Urinary bladder (tissue), 4 donors: ENCODE measurements at places on chromosomes 1 and 21. TPM values are rescaled to one million over a fixed set of nuclear protein-coding genes. Genes with fewer than 3 reads are reported as not detected.

DNA sequence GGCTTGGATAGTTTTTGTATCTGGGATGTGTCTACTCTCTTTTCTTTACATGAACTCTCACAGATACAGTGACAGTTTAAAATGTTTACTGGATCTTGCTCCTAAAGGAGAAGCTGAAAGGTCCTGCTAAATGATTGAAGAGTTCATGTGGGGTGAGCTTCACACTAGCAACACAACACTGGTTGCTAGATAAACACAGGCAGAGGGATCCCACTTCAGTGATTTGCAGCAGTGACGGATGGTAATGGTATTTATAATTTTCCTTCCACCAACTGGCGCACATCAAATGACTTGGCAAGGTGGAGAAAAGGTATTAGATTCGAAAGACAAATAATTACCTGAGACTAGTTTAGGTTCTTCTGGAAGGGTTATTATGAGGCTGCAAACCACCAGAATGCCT is 270.2 kb downstream of the TBX15 start:
- no peak for DNase-seq

- DNase-seq: no peak
Observed at GRCh38 chr1:79660129-79660528, 653.6 kb upstream of the ADGRL4 start.

RHCE gene
- 0.85 TPM for total RNA-seq

DNA sequence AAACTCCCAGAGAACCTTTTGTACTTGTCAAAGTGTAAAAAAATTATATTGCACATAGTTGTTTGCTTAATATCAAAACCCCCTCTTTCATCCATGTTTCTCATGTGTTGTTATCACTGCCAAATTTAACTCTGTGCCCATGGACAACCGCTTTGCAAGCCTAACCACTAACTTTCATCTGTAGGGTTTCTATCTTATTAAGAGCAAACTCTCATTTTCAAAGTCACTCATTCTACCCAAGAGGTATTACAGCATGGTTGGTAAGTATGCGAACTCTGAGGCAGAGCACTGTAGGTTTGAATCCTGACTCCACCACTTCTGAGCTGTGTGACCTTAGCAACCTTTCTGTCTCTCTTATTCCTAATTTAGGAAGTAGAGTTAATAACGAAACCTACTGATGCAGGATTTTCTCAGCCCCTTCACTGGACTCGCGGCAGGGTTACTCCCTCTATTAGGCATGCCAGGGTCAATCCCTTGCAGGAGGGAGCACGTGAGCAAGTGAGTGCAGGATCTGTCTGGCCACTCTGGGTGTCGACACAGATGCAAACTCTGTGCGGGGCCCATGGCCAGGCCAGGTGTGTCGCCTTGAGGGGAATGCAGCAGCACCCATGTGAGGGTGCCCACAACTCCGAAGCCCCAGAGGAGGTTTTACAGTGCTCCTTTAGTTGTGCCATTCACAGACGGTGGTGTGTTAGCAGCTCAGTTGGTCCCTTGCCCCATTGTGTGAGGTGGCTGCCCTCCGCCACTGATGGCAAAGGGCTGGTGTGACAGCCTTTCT is 361.5 kb upstream of the ADGRL2 start:
- DNase-seq: no peak

COL8A2 gene
- 11.7 TPM for total RNA-seq

GRCh38 chr1:28170001-28170596 is 6.4 kb downstream of the PTAFR start:
- no peak for DNase-seq

NES gene
- total RNA-seq: 35.7 TPM

SLC25A34 gene
- 0.90 TPM for total RNA-seq

DNA sequence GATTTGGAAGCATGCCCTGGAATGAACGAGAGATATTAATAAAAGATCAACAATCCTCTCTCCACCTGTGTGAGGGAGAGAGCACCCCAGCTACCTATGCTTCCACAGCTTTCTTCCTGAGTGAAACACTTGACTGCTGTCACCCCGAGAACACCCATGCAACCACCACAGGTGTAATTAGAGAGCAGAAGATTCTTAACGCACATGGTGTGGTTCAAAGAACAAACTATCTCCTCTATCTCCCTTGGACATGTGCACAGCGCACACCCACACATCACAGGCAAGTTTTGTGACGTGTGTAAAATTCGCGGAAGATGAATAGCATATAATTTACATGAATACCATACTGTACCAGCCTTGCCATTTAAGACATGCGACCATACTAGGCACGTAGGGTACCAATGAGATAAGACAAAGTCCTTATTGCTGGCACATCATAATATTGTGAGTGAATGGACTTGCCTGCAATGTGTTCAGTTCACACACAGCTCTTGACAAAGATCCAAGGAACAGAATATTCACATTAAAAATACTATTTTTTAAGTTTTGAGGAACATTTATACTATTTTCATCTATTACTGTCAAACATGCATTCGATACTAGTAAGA is 11.6 kb downstream of the ERRFI1 start:
- no peak for DNase-seq

DNA sequence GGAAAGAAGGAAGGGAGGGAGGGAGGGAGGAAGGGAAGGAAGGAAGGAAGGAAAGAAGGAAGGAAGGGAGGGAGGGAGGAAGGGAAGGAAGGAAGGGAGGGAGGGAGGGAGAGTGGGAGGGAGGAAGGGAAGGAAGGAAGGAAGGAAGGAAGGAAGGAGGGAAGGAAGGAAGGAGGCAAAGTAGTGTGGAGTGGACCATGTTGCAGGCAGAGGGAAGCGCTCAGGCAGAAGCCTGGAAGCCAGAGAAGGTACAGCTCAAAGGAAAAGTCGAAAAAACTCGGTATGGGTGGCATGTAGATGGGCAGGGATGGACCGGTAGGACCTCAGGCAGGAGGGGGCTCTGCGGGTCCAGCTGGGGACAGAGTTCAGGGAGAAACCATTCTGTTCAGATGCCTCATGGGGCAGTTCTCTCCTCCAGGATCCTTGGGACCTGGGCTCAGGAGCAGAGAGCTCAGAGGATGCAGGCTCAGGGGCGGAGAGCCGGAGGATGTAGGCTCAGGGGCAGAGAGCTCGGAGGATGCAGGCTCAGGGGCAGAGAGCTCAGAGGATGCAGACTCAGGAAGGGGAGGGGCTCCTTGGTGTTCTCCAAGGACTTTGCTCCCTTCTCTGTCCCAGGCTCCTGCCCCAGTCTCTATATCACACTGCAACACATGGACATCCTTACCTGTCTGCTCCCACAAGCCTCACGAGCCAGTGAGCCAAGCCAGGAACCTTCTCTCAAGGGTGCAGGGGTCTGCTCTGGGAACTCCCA is 13.6 kb upstream of the PADI3 start:
- no peak for DNase-seq

GRCh38 chr1:17645068-17645911 is 105.8 kb downstream of the ARHGEF10L start:
- no peak for DNase-seq

FCRLB gene
- total RNA-seq: 3.6 TPM
